ENCODE measurements at places on chromosomes 6 and 20. TPM values are rescaled to one million over a fixed set of nuclear protein-coding genes. Genes with fewer than 3 reads are reported as not detected.
A peak's percentile ranks its signal among the peaks of the same experiment; 100 is the strongest.

Gene PRRT1
- total RNA-seq: 2.0 TPM

DNA sequence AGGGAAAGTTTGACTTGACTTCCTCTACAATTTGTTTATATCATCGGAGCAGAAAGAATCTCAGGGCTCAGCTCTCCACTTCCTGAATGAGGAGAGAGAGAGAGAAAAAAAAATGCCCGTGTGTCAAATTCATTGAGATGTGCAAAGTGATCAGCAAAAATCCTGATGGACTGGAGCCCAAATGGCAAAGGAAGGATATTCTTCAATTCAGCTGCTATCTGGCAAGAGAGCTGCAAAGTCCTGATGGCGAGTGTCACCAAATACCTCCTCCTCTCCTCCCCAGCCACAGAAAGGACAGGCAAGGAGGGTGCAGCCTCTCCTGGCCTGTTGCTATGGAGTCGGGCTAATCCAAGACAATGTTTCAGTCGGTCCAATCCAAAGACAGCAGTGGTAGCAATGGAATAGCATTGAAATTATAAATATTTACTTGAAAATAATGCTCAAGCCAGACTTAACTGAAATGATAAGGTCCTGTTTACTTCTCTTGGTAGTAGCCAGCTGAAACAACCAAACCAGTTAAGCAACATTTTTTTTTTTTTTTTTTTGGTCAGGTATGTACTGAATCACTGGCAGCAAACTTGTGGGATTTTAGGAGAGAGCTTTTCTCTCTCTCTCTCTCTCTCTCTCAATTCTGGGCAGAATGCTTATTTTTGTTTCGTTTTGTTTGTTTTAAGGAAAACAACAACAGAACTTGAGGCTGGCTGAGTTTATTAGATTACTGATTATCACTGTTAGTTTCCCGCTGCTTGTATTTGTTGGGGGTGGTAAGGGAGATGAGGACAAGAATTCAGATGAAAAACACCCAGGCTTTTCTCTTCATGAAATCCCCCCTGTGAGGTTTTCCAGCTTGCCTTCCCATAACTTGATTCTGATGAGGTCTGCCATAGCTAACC is 204.2 kb downstream of the BCAS1 start:
- DNase-seq: peak; percentile 95

Gene SLC22A16
- not detected for total RNA-seq

Gene GABRR2
- total RNA-seq: 0.29 TPM

DNA sequence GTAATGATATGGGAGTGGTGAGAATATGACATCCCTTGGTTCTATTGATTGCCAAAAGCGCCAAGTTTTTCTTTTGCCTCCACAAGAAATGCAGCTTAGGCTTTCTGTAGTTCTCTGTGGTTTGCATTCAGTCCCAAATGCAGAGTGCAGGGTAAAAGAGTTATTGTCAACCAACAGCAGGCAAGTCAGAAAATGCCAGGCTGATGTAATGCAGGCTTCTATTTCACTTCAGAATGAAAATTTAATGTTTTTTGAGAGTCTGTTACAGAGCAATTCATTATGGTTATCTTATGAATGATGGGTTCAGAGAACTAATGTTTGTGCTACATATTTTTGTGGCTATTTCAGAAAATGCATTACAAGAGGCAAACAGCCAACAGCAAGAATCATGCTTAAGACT is 293.5 kb downstream of the CENPW start:
- no peak for DNase-seq

GRCh38 chr6:154914288-154914687 is 80.8 kb upstream of the TIAM2 start:
- no peak for DNase-seq

DNA sequence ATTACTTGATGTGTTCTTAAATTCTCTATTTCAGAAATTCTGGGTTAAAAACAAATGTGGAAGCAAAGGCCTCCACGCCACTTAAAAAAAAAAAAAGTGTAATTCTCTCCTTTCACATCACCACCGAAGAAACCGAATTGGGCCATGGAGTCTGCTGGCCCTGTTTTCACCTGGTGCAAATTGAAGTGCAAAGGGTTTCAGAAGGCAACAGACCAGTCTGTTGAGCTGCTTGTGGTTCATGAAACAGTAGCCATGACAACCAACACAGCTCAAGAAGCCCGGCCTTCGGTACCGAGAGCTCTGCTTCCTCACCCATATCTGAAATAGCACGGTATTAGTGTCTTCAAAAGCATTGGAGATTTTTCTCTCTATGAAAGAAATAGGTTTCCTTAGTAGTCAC is 63.1 kb downstream of the GMPR start:
- DNase-seq: no peak

- no peak for DNase-seq
Measured at GRCh38 chr6:155505608-155505989, 50.0 kb upstream of the NOX3 start.

Gene NKAPL
- not detected for total RNA-seq

DNA sequence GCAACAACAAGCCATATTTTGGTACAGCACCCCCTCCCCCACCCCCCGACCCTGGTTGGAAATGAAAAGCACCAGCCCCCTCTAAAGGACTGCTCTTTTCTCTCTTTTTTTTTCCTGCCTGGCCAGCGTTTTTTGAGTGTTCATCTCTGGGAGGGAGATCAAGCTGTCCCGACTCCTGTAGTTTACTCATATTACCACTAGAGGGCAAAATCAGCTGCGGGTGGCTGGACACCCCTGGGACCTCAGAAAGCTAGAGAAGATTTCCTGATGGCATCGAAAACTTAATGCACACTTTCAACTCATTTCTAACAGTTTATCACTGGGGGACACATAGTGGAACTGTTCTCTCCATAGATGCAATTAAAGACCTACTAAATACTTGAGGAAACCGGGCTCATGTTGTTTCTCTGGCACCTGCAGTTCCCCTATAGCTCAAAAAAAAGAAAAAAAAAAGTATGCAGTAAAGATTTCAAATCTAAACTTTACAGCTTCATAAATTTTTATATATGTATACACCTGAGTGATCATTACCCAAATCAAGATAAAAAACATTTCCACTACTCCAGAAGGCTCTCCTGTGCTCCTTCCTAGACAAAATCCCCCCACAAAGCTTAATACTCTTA is 24.4 kb downstream of the CNBD2 start:
- DNase-seq: peak; percentile 88

- DNase-seq: no peak
Measured at GRCh38 chr6:166202321-166202733, 34.7 kb upstream of the TBXT start.

Gene RIMS4
- 9.0 TPM for total RNA-seq

Gene HTR1E
- total RNA-seq: not detected

GRCh38 chr6:134733801-134734200 is 216.1 kb downstream of the ALDH8A1 start:
- no peak for DNase-seq

DNA sequence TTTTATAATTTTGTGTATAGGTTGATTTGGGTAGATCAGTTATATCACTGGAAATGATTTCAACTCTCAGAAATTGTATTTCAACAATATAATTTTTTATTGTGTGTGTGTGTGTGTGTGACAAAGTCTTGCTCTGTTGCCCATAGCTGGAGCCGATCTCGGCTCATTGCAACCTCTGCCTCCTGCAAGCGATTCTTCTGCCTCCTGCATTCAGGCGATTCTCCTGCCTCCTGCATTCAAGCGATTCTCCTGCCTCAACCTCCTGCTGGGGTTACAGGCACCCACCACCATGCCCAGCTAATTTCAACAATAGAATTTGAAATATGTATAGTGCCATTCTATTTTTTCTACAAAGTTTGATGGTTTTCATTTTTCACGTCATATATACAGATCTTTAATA is 24.1 kb downstream of the AFDN start:
- DNase-seq: no peak

Gene LHFPL5
- total RNA-seq: not detected

DNA sequence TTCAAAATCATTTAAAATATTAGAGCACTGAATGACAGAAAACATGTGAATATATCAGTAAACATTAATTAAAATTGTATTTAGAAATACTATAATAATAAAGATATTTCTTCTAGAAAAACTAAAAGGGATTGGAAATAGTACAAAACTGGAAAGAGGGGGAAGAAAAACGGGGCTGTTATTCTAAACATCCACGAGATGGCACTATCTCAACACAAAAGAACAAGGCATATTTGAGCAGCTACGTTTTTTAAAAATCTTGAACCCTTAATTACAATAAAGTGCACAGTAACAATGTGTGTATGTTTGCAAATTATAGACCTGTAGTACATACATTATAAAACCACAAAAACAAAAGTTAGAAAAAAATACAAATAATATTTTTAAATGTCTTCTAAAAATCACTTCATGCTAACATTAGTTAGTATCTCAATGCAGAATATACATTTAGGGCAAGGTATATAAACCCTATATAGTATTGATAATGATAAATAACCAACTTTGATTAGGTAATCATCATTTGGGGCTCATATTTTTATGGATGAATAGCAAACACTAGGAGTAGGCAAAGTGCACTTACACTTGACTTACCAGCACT is 42.5 kb upstream of the PNISR start:
- DNase-seq: no peak

DNA sequence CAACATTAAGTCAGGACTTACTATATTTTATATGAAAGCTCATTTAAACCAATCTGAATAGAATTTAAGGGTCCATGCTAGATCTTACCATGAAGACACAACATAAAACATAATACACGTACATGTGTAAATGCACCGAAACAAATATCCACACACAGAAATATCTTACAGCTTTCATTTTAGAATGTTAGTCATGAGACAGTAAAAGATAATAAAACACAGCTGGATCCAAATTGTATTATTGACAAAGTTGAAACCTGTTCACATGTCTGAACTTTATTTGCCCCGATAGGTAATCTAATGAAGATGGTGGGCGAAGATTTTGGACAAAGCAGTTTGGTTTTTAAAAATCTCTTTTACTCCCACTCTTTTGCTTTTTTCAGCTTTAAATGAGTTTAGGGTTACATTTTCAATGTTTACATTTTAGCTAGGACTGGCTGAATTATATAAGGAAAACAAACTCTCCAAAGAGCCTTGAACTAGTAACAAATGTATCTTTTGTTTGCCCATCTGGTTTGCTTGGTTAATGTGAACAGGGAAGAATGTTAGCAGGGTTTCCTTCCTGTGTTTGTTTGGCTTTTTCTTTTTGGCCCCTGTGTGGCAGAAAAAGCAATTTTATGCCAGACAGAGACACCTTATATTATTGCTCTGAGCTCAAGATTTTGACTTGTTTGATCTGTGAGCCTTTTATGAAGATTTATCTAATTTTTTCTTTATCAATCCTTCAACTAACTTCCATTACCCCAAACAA is 5.1 kb upstream of the TMEM181 start:
- DNase-seq: no peak

Gene POPDC3
- total RNA-seq: 0.84 TPM

Gene ABRACL
- total RNA-seq: 90.3 TPM

GRCh38 chr20:3172933-3173609 is at the start of gene LZTS3:
LZTS3 (minus strand) TSS chr20:3173549; CDS start chr20:3167163, 6,386 bp downstream.
- peak; percentile 77 for DNase-seq

DNA sequence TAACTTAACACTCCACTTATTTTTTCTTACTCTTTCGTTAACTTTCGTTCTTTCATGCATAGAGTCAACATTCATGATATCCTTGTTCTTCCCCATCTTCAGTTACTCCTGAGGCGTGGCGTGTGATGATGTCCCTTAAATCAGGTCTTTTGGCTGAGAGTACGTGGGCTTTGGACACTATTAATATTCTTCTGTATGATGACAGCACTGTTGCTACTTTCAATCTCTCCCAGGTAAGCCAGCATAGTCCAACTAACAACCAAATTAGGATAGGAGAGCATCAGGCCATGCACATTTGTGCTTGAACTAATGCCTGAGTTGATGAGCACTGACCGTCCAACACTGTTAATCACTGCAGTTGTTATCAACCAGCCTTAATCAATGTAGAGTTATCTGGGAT is 119.6 kb downstream of the TMEM242 start:
- no peak for DNase-seq

Gene PTK6
- total RNA-seq: 0.42 TPM

Gene TENT5A
- total RNA-seq: 45.0 TPM

DNA sequence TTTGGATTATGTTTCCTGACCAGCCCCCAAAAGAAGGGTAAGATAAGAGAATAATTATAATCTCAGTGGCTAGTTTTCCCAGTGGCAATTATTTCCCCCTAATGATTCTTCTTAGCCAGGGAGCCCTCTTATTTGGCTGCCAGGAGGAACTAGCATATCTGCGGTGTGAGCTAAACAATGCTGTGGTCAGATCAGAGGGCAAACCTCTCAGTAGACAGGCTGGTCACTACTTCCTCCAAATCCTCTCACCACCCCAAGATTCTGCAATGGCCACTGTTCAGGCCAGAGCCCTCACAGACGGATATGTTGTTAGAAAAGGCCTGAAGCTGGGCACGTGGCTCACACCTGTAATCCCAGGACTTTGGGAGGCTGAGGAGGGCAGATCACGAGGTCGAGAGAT is 273.4 kb upstream of the SASH1 start:
- DNase-seq: no peak

Gene BCLAF1
- total RNA-seq: 178 TPM

- DNase-seq: no peak
Measured at GRCh38 chr6:104527761-104528415, 331.8 kb downstream of the HACE1 start.

Gene TTBK1
- 0.61 TPM for total RNA-seq

DNA sequence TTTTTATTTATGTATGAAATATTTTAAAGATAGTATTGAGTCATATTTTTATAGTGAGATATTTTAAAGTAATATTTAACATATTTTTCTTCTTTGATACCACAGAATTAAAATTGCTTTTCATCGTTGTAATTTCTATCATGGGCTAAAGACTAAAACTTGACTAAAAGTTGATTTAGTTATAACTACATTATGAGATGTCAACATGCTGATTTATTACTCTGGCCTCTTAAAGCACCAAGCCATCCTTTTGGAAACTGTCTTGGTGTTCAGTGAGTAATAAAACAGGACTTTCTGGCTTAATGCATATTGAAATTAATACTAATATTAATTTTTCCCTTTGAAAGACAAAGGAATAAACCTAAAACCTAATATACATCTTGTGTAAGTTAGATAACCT is 95.2 kb upstream of the ADGRF4 start:
- no peak for DNase-seq

- no peak for DNase-seq
Measured at GRCh38 chr6:80145509-80145908, 39.0 kb downstream of the BCKDHB start.

DNA sequence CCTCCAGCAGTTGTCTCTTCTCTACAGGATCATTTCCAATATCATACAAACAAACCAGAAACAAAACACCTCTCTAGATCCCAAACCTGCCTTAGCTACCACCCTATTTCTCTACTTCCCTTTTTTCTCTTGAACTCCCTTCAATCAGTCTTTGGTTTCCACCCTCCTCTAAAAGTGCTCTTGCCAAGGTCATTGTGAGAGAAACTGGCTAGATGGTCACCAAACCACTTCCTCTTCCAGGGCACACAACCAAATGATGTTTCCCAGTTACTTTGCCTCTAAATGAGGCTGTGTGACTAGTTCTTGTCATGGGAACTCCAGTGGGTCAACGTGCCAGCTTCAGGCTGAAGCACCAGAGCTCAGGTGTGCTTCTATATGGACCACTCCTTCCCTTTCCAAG is 85.8 kb upstream of the ARMC2 start:
- DNase-seq: no peak
